ENCODE measurements at places on chromosomes 1 and 21.
A peak's percentile ranks its signal among the peaks of the same experiment; 100 is the strongest.

GRCh38 chr1:179803104-179803503 lies 60.0 kb downstream of the FAM163A start:
- no peak for DNase-seq

DNA sequence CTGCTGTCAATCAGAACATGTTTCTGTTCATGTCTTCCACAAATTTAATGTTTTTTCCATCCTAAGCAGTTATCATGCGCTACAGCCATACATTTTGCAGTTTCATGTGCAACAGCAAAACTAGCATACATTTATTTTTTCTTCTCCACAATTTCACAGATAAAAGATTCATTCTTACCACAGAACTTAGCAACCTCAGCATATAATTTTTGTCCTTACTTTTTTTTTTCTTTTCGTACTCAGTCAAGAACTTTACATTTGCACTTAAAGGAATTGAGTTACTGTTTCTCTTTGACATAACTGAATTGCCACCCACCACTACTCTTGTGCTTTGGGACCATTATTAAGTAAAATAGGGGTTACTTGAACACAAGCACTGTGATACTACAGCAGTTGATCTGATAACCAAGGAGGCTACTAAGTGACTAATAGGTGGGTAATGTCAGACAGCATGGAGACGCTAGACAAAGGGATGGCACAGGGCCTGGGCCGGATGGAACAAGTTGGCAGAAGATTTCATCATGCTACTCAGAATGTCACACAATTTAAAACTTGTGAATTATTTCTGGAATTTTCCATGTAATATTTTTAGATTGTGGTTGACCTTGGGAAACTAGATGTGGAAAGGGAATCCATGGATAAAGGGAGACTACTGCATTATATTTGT lies 50.2 kb upstream of the LHX8 start:
- DNase-seq, result no peak

DNA sequence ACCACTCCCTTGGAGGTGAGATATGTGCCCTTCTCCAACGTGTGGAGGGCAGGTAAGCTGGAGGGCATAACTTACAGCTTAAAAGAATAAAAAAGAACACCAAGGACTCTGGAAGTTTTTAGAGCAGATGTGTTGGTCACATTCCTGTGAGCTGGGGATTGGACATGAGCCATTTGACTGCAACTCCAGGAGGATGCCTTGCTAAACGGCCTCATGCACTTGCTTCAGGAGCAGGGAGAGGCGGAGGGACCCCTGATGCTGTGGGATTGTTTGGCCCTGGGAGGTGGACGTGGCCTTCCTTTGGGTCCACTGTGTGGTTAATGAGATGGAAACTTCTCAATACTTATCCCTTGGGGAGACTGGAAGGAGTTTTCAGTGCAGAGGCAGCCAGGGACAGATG lies 185.6 kb downstream of the RHOU start:
- DNase-seq, result no peak

GRCh38 chr1:219433496-219434131 lies 179.3 kb downstream of the ZC3H11B start:
- no peak for DNase-seq

DNA sequence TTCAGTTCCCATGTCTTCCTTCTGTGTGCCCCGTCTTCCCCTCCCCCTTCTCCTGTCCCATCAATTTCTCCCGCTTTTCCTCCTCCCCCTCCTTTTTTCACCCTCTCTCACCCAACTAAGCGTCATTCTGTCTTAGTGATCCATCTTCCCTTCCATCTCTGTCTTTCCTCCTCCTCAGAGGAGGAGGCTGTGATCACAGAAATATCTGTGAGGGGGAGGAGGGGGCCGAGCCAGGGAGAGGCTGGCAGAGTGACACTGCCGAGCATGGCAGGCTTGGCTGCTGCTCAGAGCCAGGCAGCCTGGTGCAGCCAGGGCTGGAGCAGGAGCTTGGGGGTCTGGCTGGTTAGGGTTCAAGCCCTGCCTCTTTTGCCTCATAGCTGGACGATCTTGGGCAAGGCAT lies 7.6 kb downstream of the HTR6 start:
- no peak for DNase-seq

GRCh38 chr1:81695741-81696140 lies 105.0 kb upstream of the ADGRL2 start:
- no peak for DNase-seq

- no peak for DNase-seq
These were observed 245.2 kb downstream of the TRABD2B start for GRCh38 chr1:47751996-47752451.

DNA sequence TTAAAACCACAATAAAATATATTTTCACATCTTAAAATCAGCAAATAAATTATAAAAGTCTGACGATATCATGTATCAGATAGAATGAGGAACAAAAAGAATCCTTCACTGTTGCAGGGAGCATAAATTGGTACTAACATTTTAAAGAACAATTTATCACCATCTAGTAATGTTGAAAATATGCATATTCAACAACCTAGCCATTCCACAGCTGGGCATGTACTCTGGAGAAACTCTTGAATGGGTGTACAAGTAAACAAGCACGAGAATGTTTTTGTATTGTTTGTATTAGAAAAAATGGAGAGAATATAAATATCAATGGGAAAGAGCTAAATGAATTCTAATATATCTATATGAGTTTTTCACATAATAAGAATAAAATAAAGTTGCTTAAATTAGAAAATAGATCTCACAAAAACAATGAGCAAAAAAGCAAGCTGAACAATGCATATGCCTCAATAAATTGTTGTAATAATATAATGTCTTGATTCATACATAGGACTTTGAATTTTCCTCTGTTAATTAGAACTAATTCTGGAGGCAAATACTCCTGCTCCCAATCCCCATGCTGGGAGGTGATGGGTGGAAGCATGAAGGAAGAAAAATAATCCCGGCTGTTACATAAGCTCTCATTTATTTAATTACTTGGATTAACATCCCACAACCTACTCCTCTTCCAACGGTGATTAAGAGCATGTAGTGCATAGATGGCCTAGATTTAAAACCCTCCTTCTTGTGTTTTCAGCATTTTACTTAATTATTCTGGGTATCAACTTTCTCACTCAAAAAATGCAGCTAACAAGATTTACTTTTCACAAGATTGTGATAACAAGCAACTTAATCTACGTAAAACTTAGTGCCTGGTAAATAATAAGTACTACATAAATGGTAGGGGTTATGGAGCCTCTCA lies 5.5 kb upstream of the FMO2 start:
- no peak for DNase-seq

DNA sequence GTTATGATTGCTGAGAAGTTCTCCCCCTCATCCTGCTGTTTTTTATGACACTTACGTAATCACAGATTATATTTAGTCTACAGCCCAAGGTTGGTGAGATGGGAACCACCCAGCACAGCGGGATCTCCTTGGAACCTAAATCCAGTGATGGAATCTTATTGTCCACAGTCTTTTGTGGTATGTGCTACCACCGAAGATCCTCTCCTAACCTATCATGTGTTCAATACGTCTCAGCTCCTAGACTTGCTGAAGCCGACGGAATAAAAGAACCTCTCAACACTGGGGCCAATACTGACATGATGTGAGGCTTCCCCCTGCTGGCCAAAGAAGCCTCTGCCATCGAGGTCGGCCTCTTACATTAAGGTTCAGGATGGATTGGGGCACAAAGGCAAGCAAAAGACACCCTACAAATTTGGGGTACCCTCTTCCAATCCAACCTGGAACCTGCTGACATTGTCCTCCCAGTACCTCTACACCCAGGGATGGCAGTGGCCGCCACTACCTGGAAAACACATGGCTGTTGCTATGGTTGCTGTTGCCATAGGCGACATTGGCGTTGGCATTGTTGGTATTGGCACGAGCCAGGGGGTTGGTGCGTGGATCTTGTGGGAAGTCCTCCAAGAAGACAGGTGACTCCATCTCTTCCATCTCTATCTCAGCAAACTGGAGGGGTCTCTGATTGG lies 19.4 kb upstream of the KIF21B start:
- peak; percentile 71 for DNase-seq

GRCh38 chr1:215595231-215595630 lies 28.1 kb downstream of the KCTD3 start:
- no peak for DNase-seq

DNA sequence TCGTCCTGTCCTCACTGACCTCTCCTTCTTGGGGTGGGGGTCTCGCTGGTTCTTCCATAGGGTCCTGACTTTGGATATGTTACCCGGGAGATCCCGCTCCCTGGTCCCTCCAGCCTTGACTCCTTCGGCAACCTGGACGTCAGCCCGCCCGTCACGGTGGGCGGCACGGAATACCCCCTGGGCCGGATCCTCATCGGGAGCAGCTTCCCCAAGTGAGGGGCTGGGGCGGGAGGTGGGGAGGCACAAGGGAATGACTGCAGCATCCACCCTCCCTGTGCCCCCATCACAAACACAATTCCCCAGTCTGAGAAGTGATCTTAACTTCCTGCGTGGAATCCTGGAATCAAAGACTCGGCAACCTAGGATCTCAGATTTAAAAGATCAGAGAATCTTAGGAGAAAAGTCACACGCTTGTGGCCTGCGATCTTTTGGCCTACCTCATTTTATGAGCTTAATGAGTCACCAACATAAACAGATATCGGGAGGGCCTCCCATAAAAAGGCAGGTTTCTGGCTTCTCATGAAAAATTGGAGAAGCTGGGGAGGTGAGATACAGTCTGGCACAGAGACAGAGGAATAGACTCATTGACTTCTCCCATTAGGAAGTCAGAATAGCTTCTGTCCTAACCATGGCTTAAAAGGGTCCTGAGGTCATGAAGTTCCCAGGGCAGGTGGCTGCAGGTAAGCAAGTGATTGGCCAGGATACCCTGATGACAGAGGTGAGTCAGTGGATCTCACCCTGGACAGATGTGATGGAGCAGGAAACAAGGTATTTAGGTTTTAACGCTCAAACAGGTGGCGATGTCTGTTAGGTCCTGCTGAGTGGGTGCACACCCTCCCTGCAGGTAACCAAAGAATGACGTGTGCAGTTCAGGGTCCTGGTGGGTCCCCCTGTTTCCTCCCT lies 15.9 kb upstream of the PADI3 start:
- DNase-seq, result no peak

- no peak for DNase-seq
These were observed 929 bp downstream of the SUMO3 start for GRCh38 chr21:44816761-44817505.

DNA sequence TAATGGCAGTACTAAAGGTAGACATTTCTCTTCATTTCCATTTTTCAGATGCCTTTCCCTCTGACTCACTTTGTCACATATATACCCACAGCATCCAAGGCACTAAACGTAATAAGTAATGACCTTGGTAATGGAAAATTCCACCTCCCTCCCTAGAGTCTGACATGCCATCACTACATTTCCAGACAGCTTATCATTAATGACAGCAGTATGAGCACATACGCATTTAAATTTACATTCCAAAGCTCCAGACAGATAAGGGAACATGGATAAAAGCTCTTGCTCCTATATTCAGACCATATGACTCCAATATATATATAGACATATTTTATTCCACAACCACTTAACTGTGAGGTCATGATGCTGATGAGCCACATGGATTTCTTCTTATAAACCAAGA lies 191.7 kb upstream of the GORAB start:
- no peak for DNase-seq

GRCh38 chr1:203379825-203380224 lies 28.9 kb upstream of the FMOD start:
- DNase-seq, result no peak

DNA sequence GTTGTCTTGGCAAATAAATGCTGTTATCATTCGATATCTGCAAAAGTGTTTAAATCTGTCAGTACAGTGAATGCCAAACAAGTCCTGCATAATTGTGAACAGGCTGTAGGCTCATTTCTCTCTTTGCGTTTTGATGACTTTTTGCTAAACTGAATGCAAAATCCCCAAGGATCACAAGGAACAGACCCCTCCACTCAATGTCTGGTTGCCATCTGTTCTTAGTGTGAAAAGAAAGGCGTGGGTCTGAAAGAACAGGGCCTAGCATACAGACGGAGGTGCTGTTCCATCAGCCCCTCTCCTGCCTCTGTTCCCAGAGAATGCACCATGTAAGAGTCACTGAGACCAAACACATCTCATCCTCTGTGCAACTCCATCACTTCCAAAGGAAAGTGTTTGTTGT lies 40.4 kb downstream of the EIF2B3 start:
- no peak for DNase-seq

DNA sequence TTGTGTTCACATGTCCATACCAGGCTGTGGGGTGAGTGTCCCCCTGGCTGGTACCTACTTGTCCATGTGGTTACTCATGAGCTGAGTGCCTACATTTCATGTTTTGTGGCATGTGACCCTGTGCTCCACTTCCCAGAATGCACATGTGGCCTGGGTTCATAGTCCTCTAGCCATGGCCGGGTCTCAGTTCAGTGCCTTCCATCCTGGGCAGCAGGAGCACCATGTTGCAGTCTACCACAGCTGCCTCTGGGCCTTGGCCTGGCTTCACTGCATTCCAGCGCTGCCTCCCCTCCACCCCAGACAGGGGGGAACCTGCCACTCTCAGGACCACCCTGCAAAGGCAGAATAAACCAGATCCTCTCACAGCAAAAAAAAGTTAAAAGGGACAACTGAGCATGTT lies 5.5 kb downstream of the CEPT1 start:
- DNase-seq, result no peak

DNA sequence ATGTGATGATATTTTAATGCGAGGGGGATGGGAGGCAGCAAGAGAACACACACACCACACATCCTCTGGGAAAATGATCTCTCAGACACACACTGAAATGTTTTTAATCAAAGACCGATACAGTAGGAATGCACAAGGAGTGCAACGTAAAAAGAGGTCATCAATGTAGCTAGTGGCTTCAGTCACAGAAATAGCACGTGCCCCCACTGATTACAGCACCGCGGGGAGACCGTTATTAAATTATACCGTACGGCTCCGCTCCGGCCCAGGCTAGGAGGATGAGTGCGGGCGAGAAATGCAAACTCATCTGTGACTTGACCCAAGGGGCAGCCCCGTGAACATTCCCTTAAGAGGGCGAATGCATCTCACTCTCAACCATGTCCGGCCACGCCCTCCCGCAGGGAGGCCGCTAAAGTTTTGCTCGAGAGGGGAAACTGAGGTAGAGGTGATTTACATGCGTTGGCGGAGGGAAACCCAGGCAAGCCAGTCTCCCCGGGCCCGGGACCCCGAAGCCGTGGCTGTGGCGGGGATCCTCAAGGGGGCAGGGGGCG lies 552 bp downstream of the UBR4 start:
- DNase-seq, result peak; percentile 57

- DNase-seq, result no peak
These were observed 16.1 kb upstream of the CLDN8 start for GRCh38 chr21:30232011-30232410.

DNA sequence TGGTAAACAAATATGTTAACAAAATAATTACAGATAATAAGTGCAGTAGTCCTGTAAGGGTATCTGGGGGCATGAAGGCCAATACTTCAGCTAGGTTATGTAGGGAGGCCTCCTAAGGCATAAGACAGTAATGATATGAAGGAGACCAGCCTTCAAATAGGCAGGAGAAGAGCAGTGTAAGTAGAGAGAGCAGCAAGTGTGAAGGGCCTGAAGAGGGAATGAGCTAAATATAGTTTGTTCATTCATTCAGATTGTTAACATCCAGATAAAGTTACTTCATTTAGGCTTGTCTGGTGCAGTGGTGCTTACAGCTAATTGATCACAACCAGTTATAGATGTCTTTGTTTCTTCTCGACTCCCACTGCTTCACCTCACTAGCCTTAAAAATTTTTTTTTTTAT lies 71.1 kb downstream of the EPB41 start:
- DNase-seq, result no peak
